Fibroblast of skin of right quadriceps (primary cell): ENCODE measurements at places on chromosomes 2 and 18.
A peak's percentile ranks its signal among the peaks of the same experiment; 100 is the strongest.

DNA sequence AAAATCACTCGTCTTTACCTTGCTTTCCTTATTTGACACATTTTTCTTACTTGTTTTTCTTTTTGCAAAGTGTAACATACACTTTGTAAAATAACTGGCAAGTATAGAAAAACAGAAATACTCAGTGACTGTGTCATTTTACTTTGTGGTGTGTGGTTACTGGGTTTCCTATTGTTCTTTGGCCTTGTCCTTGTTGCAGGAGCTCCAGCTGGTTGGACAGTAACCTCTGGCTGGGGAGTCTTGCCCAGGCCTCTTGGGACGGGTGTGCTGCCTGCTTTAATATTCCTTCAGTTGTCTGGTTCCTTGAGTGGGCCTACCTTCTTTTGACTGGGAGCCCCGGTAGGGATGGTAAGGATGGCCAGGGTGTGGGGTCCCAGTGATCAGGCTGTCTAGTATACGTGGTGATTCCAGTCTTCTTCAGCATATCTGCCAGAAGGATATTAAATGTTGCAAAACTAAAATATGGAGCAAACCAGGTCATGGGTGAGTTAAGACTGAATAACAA, 53.8 kb downstream of the RNF144A start:
- no peak for DNase-seq

DNA sequence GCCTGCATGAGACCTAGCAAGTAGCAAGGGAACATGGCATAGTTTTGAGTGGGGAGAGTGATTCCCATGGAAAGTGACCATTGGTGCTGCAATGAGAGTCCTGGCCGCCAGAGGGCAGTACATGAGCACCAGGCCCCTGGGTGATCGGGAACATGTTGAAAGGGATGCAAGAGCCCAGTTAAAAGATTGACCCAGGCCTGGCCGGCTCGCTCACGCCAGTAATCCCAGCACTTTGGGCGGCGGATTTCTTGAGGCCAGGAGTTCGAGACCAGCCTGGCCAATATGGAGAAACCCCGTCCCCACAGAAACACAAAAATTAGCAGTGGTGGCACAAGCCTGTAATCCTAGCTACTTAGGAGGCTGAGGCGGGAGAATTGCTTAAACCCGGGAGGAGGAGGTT, 22.2 kb downstream of the FAP start:
- DNase-seq: peak; percentile 59

GRCh38 chr2:27080603-27080936, 2.2 kb downstream of the EMILIN1 start:
- no peak for DNase-seq

DNA sequence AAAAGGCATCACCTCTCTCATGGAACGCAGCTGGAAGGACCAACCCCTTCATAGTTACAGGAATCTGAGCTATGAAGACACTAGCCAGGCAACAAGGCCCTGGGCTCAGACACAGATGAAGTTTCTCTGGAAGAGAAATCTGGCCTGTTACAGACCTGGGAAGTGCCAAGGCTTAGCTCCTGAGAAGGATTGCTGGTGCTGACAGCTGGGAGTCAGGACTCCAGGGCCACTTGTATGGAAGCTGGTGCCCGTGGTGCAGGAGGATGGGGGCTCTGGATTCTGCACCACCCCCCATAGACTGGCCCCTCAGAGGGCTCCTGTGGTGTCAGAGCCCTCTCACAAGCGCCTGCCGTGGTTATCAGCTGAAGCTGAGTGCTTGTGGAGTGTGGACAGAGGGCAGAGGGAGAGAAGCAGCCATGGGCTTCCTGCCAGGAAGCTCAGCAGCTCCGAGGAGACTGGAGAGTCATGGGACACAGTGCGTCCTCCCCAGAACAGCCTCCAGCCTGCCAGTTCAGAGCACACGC, 87.3 kb upstream of the LCLAT1 start:
- no peak for DNase-seq

- no peak for DNase-seq
Measured at GRCh38 chr2:99834426-99834825, 308.0 kb downstream of the AFF3 start.

DNA sequence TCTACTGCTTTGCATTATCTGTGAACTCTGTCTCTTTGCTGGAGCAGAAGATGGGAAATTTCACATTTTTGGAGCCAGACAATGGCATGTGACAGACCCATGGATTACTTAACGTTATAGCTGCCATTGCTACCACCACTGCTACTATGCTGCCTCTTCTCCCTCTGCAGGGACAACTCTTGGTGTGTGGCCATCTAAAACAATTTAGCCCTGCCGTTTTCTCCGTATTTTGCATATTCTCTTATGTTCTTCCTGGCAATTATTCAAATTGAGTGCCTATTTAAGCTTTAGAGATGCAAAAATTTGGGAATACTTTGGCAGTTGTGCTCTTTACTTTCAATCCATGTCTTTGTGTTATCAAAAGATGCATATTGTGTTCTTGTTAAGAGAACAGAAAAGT, 386.8 kb downstream of the XIRP2 start:
- no peak for DNase-seq

DNA sequence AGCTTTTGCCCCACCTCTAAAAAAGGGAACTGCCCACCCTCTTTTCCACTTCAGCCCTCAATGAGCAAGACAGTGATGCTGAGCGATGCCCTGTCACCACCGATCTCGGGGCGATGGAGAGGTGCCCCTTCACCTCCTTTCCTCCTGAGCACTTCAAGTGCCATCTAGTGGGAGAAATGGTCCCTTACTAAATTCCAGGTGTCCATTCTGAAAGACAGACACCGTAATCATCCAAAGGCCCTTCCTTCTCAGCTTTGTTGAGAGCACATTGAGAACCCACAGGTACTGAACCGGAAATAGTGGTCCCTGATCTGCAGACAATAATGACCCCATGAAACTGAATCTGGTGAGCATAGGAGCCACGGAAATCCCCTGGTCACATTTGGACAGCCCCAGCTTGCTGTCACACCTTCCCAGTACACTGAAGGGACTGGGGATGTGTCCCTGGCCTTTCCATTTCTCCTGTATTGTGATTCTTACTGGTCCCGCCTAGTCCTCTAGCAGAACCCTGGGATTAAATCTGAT, 38.5 kb downstream of the KCTD18 start:
- peak; percentile 31 for DNase-seq

DNA sequence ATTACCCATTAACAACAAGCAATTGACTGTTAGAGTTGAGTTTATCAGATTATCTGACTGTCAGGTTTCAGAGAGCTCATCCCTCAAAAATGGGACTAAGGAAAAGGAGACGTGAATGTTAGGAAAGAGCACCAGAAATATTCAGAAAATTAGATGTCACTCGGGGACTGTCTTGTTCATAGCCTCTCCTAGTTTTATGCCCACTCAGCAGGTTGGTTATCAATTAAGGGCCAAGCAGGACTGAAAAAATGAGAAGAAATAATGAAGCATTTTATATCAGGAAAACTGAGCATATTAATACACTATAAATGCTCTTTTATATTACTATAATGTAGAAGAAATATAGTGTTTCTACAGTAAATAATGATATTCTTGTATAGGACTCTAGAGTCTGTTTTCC, 188.1 kb upstream of the NRXN1 start:
- DNase-seq: no peak

GRCh38 chr2:134246154-134246874, 7.6 kb upstream of the MGAT5 start:
- no peak for DNase-seq

DNA sequence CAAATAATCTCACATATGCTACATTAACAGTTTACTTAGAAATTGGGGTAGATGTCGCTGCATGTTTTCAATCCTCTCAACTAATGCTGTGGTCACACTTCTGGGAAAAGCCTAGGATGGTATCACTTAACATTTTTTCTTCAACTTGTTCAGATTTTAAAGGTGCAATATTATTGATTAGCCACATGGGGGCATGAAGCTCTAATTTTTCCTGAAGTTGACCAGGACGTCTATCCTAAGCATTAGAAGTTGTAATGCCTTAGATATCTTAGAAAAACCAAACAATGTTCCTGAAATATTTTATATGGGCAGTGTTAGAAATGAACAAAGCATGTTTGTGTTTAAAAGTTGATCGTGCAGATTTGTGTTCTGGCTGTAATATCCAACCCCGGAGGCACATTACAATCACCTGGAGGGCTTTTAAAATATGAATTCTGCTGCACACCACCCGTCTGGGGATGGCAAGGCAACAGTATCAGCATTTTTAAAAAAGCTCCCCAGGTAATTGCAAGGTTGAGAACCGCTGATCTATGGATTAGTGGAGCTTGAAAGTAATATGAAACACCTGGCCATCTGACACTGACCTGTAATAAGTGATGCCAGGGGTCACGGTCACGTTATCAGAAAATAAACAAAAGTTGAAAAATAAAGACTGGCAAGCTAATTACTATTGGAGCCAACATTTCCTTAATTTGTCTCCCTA, 100.5 kb upstream of the LMAN1 start:
- DNase-seq: peak; percentile 71

DNA sequence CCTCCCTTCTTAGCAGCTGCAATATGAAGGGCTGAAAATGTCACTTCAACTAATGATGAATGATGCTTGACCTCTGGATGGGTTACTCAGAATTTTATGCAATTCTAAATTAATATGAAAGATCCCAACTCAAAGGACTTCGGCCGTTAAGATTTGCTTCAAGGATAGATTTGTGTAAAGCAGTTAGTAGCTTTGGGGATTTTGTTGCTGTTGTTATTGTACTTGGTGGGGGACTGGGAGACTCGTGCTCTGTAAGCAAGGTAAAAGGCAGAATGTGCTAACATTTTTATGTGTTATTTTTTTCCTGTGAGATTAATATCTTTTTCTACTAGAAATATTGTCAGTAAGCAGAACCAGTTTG, 478.8 kb downstream of the ARHGAP15 start:
- no peak for DNase-seq
